Mesendoderm (in vitro differentiated cells): ENCODE measurements at places on chromosomes 5 and 9.
A peak's percentile ranks its signal among the peaks of the same experiment; 100 is the strongest.

DNA sequence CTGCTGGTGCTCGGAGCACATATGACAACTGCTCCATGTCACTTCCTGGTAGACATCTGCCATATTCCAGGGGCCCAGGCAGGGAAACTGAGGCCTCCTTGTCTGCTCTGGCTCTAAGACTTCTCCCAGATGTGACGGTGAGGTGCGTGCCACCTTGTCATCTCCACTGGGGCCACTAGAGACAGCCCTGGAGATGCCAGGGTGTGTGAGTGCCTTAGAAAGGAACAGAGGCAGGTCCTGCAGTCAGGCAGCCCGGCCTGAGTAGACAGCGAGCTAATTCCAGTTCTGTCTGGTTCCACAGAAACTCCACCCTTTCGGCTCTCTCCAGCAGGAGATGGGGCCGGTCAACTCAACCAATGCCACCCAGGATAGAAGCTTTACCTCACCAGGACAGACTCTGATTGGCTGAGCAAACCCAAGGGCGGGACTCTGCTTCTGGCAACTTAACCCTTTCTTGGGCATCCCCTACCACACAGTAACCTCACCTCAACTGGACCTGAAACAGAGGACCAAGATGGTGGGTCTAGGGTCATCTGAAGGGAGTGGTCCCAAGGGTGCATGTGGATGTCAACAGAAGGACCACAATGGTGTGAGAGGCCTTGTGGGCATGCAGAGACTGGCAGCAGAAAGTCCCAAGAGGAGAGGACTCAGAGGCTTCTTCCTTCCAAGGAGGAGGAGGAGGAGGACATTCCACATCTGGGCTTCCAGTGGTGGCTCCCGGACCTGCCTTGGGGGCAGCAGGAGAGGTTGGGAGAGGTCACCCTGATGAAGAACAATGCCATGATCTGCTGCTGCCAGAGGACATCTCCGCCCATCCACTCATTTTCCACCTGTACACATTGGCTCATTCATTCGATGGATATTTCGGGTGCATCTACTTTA, 77.7 kb downstream of the RGS3 start:
- peak; percentile 97 for DNase-seq

DNA sequence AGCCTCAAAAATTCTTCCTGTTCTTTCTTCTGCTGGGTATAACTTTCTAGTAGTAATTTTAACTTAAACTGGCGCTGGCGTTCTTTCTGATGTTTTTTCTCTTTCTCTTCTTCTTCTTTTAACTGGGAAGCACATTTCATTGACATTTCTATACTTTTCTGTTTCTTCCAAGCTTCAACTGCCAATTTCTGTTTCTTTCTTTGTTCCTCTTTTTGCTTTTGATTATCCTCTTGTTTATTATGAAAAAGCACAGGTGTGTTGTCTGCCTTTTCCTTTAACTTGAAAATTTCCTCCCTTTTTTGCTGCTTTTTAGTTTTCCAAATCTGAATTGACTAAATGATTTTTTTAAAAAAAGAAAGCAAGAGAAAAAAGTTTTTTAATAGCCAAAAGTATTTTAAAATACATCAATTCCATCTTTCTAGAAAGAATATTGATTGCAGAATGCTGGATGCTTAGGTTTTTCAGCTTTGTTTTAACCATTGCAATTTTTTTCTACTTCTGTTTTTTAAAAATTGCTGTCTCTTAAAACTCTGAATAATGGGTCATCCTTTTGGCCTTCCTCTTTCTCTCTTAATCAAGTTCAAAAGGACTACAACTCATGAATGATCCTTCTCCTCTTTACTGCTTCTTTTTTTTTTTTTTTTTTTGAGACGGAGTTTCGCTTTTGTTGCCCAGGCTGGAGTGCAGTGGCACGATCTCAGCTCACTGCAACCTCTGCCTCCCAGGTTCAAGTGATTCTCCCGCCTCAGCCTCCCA, 8.8 kb upstream of the PGGT1B start:
- DNase-seq: no peak

GRCh38 chr9:14240537-14240936, 73.4 kb downstream of the NFIB start:
- no peak for DNase-seq

- no peak for DNase-seq
Observed at GRCh38 chr9:38240051-38240450, 152.5 kb upstream of the ALDH1B1 start.

DNA sequence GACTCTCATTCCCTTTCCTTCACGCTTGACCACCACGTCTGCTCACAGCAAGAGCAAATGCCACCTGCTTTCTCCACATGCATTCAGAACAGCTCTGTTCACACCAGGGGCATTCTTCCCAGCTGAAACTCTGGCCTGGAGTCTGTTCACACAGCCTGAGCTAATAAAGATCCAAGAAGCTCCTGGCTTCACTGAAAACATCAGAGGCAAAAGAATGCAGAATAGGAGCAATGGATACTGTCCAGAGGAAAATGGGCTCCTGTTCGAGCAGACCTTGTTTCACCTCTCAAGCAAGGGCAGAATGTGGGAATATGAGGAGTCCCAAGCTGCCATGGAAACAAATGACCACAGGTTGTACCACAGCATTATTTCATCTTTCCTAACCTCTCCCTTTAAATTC, 402.7 kb upstream of the TNC start:
- DNase-seq: no peak

DNA sequence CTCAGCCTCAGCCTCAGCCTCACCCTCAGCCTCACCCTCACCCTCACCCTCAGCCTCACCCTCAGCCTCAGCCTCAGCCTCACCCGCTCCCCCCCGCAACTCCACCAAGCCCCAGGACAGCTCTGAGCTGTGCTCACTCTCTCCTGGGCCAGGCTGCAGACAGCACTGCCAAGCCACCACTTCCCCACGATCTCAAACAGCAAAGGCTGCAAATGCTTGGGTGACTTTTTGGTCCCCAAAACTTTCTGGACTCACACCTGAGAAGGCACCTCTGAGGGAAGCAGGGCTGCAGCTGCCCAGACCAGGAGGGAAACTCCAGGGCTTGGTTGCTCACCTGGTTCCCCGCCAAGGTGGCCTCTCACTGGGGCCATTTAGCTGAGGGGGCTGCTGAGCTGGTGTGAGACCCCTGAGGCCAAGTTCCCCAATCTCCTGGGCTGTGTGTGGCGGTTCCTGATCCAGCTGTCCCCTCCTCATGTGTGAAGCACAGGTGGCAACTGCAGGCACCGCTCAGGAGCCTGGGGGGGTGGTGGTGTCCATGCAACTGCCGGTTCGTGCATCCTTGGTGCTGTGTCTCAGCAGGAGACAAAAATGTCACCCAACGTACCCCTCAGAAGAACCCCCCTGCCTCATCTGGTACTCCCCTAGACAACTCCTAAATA, 17.8 kb downstream of the MRPL36 start:
- DNase-seq: no peak

DNA sequence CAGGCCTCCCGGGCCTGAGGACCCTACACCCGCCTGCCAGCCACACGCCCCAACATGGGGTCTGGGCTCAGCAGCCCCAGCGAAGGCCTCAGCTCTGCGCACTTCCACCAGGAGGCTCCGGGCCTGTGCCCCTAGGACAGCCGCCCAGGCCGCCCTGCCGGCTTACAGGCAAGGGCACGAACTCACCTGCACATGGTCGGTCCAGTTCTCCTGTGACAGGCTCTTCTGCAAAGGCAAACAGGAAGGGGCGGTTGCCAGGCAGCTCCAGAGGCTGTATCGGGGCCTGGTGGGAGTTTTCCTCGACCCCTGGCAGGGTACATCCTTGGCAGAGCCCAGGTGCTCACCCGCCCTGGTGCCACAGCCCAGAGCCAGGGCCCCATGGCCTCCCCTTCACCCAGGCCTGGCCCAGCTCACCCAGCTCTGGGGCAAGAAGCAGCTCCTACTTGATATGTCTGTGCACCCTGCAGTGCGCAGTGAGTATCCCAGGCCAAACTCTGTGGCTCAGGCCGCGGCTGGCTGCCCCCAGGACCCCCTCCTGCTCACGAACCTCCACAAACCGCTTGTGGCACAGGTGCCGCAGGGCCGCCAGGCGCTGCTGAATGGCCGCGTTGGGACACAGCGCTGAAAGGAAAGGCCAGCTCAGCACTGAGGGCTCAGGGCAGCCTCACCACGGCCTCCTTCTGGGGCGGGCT, 52.2 kb upstream of the NRARP start:
- no peak for DNase-seq

GRCh38 chr9:72915659-72916058, 37.2 kb downstream of the ALDH1A1 start:
- DNase-seq: no peak

DNA sequence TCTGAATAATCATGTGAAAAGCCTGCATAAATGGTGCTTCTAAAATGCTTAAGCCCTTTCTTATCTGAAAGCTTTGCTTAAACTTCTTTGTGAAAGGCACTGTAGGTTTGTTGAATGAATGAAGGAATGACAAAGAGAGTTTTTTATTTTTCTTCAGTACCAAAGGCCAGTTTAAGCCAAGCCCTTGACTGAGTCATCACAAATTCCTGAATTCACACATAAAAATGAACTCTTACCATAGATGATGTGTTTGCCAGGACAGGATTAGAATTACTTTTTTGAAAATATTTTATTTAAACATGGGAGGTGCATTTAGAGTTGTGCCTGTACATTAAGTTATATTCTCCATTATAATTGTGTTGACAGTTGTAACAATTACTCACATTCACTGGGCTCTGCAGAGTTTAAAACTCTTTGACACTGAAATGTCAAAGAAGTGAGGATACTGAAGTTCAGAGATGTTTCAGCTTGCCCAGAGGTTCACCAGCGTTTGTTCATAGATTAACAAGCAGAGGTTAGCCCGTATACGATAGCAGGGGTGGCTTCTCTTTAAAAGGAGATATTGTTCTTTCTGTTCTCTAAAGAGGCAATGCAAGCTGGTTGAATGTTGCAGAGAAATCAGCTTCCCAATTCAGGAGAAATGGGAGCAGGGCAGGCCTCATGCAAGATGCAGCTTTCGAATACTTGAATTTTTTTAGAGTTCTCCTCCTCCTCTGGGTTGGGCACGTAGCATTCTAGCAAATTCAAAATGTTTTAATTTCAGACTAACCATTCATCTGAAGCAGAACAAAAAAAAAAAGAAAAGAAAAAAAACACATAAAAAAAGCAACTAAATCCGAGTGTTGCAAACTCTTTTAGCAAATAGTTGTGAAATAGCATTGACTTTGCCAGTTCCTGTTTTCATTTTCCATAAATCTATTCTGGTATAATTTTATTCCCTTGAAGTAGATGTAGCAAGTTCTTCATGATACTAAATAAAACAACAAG, 358.7 kb upstream of the KLF4 start:
- DNase-seq: no peak

- no peak for DNase-seq
Observed at GRCh38 chr9:33153666-33154065, 13.5 kb downstream of the B4GALT1 start.

GRCh38 chr5:138386290-138386689, 33.8 kb downstream of the KDM3B start:
- no peak for DNase-seq

DNA sequence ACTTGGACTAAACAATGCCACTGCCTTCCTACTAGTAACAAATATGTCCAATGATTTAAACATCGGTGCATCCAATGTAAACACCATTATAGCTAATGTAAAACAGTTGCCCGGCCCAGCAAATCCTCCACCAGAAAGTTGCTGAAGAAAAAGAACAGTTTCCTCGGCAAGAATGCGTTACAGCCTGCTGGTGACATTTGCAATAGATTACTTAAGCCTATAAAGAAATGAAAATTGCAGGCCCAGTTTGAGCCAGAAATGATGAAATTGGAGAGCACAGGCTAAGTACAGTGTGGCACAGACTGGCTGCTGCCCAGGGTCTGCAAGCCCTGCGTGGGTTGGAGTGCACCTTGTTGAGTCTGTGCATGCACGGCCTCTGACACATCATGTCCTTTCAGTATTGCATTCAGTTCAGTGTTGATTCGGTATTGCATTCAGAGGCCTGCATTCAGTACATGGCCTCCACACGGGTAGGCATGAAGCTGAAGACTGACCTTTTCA, 406.0 kb upstream of the KLF4 start:
- no peak for DNase-seq

DNA sequence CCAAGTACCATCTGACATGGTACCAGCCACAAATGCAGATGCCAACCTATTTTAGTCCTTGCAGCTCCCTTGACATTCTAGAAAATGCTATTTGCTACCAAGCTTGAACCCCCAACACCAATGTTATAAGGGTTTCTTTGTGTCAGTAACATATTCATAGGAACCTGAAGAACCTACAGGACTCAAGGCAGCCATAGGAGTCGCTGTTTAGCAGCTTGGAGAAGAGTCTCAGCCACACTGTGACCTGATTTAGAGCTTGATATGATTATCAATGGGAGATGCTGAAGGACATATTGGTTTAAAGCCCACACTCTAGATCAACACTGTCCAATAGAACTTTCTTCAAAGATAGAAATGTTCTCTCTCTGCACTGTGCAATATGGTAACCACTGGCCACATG, 6.4 kb upstream of the ZFR start:
- DNase-seq: peak; percentile 41

DNA sequence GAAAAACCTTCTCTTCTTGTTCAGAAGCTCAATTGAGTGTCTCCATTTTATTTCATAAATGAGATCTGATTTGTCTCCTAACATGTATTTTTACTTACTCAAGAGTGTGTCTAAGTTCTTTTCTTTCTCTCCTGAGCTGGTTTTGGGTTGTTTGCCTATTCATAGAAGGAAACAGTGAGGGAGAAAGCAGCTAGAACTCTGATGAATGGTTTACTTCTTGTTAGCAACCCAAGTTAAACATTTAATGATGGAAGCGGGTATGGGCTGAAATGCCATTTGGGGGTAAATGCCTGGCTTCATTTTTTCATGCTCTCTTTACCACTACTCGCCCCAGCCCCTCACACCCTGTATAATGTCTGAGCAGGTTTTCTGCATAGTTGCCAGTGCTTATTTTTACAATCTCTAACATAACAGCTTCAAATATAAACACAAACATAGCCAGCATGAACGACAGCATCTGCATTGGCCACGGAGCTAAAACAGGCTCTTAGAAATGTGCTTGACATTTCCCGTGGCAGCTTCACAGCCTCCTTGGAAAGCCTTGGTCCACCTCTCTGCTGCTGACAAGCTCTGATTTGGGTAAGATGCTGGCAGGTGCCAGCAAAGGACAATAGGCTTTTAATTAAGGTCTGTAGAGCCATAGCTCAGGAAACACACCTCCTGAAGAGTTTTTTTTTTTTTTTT, 321.1 kb downstream of the ARHGEF28 start:
- no peak for DNase-seq

DNA sequence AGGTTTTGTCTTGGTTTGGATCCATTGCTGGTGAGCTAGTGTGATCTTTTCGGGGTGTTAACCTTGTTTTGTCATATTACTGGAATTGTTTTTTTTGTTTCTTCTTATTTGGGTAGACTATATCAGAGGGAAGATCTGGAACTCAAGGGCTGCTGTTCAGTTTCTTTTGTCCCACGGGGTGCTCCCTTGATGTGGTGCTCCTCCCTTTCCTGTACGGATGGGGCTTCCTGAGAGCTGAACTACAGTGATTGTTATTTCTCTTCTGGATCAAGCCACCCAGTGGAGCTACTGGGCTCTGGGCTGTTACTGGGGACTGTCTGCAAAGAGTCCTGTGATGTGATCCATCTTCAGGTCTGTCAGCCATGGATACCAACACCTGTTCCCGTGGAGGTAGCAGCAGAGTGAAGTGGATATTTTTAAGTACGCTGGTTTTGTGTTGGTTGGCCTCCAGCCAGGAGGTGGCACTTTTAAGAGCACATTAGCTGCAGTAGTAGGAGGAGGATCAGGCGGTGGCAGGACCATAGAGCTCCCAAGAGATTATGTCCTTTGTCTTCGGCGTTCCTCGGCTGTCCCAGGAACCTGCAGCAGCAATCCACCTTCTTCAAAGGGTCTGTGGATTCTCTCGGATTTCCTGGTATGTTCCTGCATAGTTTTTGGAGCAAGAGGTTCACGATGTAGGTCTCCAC, 27.2 kb downstream of the SCAMP1 start:
- no peak for DNase-seq

- DNase-seq: no peak
Observed at GRCh38 chr5:177503351-177504085, 6.1 kb downstream of the DOK3 start.
